ENCODE measurements at places on chromosomes 3 and 15.

DNA sequence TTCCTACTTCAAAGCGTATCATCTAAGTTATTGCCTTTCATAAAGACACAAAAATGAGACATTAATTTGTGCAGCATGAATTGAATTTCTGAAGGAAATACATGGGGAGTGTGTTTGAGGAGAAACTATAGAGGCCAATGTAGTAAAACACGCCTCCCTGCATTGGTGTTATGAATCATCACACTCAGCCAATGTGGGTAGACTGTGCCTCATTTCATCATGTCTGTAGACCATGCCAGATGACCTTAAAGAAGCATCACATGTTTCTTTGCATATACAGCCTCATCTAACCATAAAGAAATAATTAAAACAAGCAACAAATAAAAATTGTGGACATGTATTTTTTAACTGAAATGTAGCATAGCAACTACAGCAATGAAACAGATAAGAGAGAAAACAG is 486.0 kb upstream of the ADAMTS9 start:
- DNase-seq: no peak

GRCh38 chr15:77017091-77017660 is 22.2 kb downstream of the PSTPIP1 start:
- no peak for DNase-seq

- DNase-seq: no peak
Measured at GRCh38 chr15:25244731-25245585, 193.9 kb downstream of the UBE3A start.

DNA sequence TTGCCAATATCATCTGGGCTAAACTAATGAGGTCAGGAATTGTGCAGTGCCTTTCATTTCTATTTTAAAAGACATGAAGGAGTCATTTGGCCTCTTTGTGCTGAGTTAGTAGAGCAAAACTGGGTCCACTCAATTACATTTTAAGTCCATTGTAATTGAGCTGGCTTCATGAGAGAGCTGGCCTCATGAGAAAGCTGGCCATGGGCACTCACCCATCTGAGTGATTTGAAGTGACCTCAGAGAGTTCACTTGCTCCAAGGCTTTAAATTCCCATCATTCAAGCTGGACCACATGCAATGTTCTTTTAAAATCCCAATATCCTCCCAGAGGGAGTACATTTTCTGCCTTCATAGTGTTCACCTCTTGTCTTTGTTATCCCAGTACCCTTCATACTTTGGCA is 335.9 kb upstream of the WNT5A start:
- DNase-seq: no peak

GRCh38 chr3:53799338-53799865 is 46.8 kb downstream of the CHDH start:
- DNase-seq: no peak

DNA sequence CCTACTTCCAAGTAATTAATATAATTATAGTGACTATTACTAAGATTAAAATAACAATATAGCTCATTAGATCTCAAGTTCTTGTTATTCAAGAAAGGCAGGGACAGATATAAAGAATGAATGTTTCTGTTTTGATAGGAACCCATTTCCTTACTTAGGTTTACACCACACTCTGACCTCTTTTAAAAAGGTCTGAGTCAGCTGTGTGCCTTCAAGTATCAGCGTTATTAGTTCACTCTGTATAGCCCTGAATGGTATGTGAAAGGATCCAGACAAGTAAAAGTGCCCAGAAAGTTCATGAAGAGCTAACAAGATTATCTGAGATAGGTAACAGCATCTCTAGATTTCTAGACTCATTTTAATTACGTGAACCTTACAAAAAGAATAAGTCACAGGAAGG is 28.9 kb downstream of the PDCD10 start:
- no peak for DNase-seq

GRCh38 chr3:50256978-50257890 is 11.7 kb upstream of the SEMA3B start:
- DNase-seq: no peak

- DNase-seq: no peak
Measured at GRCh38 chr3:51937014-51937413, 4.7 kb downstream of the RRP9 start.

- no peak for DNase-seq
Measured at GRCh38 chr15:40183636-40184463, 23.0 kb downstream of the BUB1B start.

Measured in cortex of kidney (tissue), 1 donor.